ENCODE measurements at places on chromosomes 4 and X.
A peak's percentile ranks its signal among the peaks of the same experiment; 100 is the strongest.

- no peak for DNase-seq
Measured at GRCh38 chr4:146998157-146998556, 52.5 kb upstream of the TTC29 start.

DNA sequence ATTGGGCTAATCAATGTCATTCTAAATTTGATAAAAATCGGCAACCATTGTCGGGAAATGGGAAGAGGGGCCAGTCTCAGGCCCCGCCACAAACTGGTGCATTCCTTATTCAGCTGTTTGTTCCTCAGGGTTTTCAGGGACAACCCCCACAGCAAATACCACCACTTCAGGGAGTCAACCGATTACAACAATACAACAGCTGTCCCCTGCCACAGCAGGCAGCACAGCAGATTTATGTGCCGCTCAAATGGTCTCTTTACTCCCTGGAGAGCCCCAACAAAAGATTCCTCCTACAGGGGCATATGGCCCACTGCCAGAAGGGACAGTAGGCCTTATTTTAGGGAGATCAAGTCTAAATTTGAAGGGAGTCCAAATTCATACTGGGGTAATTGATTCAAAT is 61.8 kb downstream of the ZNF732 start:
- no peak for DNase-seq

- no peak for DNase-seq
Measured at GRCh38 chr4:88107406-88108107, 50.9 kb downstream of the ABCG2 start.

DNA sequence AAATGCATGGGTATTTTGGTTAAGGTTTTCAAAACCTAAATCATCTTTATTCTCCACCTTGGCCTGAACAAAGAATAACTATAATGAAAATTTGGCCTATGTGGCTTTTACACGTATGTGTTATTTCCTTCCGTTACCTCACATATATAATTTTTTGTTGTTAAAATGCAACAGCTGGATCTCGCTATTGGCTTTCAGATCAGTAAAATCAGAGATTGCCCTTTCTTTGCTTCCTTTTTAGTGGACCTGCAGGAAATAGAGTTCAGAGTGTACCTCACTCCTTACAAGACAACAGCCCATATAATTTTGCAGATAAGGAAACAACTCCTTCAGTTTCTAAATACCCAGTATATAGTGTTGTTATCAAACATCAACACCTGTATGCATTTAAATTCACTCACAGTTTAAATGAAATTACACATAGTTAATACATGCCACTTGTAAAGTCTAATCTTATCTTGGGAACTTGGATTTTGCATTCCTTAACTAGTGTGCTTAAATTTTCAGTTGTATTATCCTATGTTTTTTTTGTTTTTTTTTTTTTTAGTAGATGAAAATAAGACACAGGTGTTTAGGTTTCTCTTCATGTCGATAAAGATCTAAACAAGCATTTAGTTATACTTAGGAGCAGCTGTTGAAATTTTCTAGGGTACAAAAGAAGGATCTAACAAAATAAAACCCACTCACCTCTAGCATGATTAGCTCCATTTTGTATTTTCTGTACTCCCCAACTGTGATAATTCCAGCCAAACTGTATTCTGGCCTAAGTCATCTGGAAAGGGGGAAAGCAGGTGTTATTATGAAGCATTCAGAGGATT is 96.2 kb upstream of the SPRY1 start:
- DNase-seq: no peak

DNA sequence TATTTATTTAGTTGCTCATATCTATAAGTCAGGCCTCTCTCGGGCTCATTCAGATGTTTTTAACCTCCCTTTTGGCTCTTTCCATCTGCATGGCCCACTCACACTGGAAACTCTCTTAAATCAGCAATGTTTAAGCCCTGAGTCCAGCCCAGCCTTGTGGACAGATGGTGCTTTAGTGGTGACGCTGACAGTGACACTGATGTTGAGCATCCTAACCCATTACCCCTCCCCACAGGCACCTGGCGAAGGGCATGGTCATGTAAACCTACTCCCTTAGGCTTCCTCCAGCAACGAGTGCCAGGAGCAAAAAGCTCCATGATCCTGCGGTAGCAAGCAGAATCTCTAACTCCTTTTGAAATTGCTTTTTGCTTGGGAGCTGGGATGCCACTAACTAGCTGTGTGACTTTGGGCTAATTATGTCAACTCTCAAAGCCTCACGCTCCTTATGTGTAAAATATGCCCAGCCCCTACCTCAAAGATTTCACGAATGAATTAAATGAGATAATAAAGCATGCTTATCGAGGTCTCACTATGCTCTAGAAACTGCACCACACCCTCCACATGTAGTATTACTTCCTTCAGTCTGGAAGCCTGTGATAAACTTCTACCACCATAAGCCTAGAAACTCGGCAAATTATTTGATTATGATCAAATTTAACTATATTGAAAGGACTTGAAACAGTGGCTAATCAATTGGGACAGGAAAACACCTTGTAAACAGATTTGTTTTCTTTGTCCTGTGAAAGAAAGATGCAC is 569.4 kb downstream of the BCOR start:
- DNase-seq: no peak

DNA sequence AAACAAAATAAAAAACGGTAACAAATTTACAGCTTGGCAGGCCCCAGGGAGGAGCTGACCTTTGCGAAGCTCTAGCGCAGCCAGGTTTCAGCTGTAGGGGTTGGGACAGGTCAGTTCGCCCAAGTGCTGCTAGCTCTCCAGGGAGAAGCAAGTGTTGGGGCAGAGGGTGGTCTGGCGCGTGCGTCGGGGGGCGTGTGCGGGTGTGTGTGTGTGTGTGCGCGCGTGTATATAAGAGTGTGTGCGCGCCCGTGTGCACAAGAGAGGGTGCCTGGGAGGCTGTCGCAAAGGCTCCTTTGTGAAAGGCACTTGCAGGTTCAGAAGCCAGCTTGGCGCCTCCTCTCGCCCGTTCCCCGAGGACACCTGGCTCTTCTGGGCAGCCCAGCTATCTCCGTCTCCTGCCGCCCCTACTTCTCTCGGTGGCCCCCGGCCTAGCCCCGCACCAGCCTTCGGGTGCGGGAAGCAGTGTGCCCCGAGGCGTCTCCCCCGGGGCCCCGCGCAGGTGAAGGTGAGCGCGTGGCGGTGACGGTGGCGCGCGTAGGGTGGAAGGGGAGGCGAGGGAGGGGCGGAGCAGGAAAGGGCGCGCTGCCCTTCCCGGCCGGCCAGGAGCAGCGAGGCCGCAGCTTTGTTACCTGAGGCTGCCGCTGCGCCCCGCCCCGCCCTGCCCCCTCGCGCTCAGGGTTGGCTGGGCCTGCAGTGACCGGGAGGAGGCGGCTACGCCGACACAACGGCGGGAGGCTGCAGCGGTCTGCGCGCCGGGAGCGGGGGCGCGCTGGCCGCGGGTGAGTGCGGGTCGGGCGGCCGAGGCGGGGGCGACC is at the start of gene FHDC1:
Gene FHDC1 (plus strand): TSS at position 693 of the 815 bp plus-strand sequence. CDS start 6,735 bp downstream, outside the sequence.
- no peak for DNase-seq

DNA sequence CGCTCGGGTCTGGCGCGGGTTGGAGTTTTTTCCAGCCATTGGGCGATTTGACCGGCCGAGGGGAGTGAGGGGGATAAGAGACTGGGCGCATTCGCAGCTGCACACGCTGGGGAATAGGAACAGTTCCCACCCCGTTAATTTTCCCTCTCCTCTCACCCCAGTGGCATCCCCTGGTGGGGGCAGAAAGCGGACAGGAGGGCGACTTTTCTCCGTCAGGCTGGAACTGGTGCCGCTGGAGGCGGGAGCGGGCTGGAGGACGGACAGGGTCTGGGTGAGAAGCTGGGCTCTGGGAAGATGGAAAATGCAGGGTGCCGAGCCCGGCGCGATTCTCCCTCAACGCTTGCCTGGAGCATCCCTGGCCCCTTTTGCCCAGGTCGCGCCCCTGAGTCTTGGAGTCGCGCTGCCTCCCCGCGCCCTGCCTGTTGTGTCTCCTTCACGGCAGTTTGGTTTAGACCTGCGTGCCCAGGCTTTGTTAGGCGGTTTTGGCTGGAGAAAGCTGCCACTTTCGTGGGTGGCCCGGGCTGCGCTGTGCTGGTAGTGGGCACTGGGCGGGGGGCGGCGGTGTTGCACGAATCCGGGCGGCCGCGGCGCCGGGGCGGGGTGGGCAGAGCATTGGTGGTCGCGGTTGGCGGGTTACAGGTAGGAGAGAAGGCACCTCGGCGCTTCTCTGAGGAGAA is 2.0 kb downstream of the ADGRL3 start:
- DNase-seq: peak; percentile 75

DNA sequence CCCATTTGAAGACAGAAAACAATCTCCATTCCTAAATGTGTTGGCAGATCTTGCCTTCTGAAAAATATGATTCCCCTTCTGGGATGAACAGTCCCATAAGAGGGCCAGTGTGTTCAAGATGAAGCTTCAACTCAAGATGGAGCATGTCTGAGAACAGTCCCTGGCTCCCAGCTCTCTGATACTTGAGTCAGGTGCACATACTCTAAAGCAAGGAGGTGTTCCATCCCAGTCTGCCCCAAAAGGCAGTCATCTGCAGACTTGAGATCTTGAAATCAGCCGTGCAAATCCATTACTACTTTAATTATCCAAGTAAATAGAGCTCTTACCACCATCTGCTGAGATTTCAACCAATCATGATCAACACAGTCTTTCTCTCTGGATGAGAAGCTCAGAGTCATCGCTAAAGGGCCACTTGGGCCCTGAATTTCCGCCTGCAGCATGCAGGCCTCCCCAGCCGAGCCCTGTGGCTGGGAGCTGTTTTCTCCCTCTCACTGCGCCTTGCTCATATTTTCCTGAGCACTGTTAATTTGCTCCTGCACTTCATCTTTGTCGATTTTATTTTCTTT is 22.2 kb downstream of the CCDC149 start:
- DNase-seq: no peak

GRCh38 chr4:83062739-83063138 is 27.8 kb downstream of the COPS4 start:
- DNase-seq: no peak

GRCh38 chr4:107900067-107900466 is 31.3 kb upstream of the CYP2U1 start:
- DNase-seq: no peak

DNA sequence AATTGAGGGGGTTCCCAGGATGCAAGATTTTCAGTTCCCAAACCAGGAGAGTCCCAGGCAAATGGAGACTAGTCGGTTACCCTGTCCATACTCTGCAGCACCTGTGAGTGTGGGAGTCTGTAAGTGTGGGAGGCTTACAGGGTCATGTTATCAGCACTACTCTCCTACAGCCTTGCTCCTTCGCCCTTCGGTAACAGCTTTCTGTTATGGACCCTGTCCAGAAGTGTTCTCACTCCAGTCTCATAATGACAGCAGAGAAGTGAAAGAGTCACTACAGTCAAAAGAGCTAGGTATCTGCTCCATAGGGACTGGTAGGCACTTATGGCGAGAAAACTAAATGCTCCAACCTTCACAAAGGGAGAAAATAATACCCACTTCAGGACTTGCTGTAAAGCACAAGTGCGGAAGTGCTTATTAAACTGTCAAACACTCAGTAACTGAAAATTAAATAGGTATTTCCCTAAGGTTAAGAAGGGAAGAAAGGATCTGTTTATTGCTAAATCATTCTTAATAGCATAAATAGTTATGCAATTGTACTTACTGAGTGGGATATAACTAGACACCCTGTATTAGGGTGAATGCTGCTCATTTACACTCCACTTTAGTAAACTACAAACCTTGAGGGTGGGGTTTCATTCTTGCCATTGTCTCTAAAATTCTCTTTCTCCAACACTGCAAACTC is 2.7 kb upstream of the ADH7 start:
- no peak for DNase-seq

DNA sequence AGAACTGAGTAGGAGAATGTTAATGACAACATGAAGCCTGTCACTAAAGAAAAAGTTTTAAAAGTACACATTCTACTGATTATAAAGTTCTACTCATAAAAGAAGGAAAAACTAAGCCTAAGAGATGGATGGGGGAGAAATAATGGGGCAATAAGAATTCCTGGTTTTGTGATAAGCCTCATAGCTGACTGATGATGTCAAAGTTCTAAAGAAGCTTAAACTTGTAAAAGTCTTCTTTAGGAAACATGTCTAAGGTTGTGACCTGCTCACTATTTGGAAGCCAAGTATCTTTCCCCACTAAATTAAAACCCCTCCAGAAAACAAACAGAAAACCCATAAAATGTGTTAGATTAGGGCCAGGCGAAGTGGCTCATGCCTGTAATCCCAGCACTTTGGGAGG is 232.9 kb upstream of the GIMD1 start:
- DNase-seq: no peak

DNA sequence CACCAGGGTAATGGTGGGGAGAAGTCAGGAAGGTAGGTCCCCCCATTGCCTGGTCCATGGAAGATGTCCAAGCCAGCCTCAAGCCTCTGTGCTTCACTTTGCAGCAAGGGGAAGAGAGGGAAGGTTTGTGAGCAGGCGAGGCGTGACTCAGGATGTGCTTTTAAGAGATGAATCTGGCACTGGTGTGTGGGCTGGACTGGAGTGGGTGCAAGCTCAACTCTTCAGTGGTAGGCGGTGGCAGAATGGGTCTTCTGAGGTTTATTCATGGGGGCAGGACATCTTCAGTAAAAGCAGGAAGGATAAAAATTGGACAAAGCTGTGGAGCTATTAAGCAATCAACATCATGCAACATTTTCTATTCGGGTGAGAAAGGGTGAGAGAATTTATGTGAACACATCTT is 19.4 kb downstream of the GPM6B start:
- DNase-seq: no peak

DNA sequence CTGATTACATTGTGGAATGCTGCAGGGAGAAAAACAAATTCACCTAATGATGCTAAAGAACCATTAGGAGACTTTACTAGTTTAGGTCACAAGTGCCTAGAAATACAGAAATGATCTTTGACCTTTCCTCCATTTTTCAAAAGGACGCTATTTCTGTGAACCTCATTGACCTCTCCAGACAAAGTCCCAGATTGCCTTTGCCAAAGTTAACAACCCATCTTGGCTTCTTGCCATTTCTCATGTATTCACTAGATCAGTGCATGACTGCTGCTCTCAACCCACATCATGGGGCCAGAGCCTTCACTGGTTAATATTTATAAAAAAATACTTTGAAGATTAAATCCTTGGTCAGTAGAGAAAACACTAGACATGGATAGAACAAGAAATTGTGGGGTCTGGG is 19.9 kb upstream of the AR start:
- no peak for DNase-seq

GRCh38 chr4:102403116-102403515 is 57.8 kb upstream of the SLC39A8 start:
- DNase-seq: no peak

GRCh38 chr4:55819634-55820033 is at the start of gene EXOC1L:
TSS of gene EXOC1L (plus strand) at chr4:55819790. CDS start at chr4:55820027, 237 bp downstream.
- no peak for DNase-seq

DNA sequence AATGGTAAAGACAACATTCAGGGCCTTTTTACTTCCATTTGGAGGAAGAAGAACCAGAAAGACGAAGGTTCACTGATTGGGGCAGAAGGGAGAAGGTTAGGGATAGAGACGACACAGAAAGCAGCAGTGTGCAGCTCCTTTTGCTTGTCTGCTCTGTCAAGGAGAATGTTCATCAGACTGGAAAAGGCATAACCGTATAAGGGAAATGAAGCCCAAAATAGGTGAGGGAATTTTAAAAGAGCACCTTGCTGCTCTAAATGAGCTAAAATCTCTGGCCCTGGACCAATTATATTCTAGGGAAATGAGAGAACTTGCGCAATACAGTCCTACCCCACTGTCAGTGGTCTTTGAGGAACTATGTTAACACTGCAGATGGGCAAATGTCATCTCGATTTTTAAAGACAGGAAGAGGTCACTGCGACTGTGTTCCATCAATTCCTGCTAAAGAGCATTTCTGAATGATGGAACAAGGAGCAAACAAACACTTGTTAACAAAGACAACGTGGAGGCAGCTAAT is 909.8 kb upstream of the FTHL17 start:
- DNase-seq: no peak
